ENCODE measurements at places on chromosomes 12 and 14.

DNA sequence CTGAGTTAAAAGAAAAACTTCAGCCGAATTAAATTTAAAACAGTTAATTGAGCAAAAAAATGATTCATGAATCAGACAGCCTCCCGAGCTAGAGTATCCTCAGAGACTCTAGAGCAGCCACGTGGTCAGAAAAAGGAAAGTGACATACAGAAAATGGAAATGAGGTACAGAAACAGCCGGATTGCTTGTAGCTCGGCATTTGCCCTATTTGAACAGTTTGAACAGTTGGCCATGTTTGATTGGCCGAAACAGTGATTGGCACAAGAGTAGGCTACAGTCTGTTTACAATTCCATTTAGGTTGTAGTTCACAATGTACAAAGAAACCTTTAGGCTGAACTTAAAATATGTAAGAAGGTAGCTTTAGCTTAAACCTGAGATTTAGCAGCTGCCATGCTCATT lies 12.9 kb upstream of the OXA1L start:
- no peak for DNase-seq

GRCh38 chr12:82357845-82358199 lies 365 bp downstream of the CCDC59 start:
- no peak for DNase-seq

DNA sequence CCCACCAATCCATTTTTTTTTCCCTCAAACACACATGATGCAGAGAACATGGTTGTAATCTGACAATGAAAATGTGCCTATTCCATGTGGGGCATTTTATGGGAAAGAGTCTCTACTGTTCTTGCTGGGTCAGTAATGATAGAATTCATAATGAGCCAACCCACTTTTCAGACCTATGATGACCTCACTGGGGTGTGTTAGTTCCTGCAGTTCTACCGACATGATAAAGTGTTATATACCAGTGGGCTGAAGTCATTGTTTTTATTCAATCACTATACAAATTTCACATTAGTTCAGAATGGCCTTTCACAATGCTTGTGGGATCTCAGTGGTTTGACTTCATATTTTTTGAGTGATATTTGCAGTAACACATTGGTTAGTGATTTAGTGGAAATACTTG lies 47.5 kb downstream of the PPFIBP1 start:
- no peak for DNase-seq

- no peak for DNase-seq
Measured at GRCh38 chr14:34208532-34208931, 253.5 kb downstream of the SPTSSA start.

- no peak for DNase-seq
Measured at GRCh38 chr14:69284170-69284569, 24.2 kb downstream of the GALNT16 start.

- no peak for DNase-seq
Measured at GRCh38 chr12:39621670-39622069, 2.1 kb upstream of the ABCD2 start.

GRCh38 chr12:119835068-119835467 lies 42.1 kb downstream of the CIT start:
- no peak for DNase-seq

GRCh38 chr14:94689985-94690400 lies 77.8 kb downstream of the SERPINA3 start:
- DNase-seq, result no peak

DNA sequence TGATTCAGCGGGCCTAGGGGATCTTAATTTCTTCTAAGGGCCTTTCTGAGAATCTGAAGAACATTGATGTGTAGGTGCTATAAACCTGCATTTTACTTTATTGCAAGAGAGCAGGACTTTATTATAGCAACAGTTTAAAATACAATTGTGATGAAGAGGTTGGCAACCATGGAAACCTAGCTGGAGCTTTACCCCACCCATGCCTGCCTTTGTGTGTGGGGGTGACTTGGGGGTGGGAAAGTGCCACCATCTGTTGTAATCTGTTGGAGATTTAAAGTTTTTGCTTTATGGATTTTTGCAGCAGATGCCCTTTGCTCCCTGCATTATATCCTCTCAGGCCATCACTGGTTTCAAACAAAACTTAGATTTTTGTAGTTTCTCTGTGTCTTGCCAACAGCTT lies 64.6 kb downstream of the ATG14 start:
- no peak for DNase-seq

DNA sequence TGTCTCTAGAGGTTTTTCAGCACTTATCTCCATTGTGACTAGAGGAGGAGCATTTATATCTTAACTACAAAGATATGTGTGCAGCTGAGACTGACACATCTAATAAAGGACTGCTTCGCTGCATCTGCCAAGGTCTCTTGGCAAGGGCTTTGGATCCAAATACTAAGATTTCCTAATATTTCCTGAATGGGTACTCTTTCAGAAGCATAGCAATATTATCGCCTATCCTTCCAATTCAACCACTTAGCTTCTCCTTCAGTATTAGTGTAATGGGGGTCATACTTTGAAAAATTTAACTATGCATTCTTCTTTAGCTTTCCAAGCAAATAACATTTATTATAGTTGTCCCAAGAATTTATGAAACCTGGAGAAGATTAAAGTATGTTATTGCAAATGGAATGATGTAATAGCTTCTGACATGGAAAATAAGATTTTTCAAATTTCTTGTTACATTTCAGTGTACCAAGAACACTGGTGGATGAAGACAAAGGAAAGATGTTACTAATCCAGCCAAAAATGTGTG lies 243.0 kb upstream of the PDE3A start:
- no peak for DNase-seq

GRCh38 chr12:129549656-129550055 lies 354.2 kb downstream of the TMEM132D start:
- DNase-seq, result no peak

DNA sequence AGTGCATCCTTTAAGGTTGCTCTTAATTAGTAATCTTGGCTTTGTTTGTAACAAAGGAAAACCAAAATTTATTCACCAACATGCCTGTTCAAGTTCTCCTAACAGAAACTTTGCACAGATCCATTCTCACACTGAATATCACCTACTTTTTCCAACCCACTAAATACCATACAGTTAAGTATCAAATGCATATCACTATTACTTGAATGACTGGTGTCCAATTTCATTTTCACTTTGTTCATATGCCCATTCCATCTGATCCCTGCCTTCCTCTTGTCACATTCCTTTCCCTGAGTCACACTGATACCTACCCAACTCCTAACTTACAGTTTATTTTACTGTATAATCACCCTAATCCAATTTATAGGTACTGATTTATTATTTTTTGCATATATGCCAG lies 286.4 kb downstream of the NELL2 start:
- no peak for DNase-seq

DNA sequence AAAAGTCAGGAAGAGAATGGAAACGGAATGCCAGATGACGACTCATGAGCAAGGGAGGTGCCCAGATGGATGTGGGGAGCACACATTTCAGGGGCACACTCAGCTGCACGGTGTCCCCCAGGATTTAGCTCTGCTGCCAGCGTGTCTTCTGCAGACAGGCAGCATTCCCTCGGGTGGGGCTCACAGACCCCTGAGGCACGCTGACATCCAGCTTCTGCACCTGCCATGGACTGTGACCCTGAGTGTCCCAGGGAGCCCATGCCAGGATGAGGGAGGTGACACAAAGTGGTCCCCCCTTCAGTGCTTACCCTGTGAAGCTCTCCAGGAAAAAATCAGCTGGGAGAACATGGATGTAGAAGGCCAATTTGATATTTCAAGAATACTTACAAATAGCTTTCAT lies 84.2 kb downstream of the PIWIL1 start:
- DNase-seq, result no peak

DNA sequence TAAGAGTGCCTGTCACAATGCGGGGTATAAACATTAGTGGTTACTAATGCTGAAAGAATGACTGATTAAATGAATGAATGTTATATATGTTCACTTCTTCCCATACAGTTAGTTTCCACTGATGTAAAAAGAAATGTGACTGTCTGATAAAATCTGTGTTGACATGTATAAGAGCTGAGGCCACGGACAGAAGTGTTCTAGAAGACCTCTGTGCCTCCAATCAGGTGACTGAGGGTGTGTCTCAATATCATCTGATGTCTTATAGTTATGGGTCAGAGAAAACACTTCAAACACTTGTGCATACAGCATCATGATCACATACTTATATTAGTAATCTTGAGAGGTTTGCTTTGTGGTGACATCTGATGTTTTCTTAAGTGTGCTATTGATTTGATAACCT lies 183.4 kb downstream of the TTC7B start:
- no peak for DNase-seq

DNA sequence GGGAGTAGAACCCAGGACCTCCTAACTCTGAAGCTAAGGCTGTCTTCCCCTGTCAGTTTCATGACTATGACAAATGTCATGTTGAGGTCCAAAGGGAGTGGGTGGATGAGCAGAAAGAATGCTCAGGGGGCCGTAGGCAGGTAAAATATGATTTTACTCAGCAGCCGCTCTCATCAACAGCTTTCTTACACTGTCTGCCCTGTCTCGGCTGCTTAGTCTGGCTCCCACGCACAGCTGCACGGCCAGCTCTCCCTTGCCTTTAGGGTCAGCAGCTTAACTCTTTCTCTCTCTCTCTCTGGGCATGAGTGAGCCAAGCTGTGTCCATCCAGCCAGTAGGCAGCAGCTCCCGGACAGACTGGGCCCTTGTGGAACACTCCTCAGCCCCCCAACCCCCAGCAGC lies 95.2 kb downstream of the GCH1 start:
- DNase-seq, result no peak

DNA sequence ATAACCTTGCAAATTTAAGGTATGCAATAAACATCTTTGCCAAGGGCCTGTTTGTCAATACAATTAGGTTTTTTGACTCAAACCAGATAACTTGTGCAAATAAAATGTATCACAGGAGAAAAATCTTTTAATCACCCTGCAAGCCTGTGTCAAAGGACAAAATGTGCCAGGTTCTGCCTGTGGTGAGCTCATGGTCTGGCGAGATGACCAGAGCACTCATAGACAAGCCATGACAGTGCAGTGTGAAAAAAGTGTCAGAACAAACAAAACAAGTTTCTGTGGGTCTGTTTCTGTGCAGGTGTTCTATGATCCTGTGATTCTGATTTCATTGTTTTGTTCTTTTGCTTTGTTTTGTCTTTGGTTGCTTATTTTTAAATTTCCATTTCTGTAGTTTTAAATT lies 847.2 kb downstream of the VRK1 start:
- no peak for DNase-seq

GRCh38 chr14:24712374-24712773 lies 78.4 kb upstream of the GZMB start:
- DNase-seq, result no peak

GRCh38 chr12:57111031-57111734 lies at the start of gene STAT6:
TSS of gene STAT6 (minus strand) at chr12:57111362. CDS start at chr12:57108278, 3,084 bp downstream.
- peak; percentile 90 for DNase-seq

DNA sequence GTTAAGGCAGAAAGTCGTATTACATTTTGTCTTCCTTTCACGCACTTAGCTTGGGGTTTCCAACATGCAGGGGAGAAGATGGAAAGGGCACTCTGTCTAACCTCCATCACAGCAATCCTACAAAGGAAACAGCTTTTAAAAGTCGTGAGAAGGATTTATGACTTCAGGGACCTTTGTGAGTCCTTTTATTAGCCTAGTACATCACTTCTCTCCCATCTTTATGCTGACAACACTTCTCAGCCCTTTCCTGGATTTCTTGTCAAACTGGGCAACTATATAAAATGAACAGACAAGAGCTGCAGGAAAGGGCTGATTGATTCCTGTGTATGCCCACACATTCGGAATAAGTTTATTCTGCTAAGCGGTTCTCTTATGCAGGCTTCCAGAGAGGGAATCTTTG lies 159.0 kb downstream of the DERA start:
- no peak for DNase-seq

DNA sequence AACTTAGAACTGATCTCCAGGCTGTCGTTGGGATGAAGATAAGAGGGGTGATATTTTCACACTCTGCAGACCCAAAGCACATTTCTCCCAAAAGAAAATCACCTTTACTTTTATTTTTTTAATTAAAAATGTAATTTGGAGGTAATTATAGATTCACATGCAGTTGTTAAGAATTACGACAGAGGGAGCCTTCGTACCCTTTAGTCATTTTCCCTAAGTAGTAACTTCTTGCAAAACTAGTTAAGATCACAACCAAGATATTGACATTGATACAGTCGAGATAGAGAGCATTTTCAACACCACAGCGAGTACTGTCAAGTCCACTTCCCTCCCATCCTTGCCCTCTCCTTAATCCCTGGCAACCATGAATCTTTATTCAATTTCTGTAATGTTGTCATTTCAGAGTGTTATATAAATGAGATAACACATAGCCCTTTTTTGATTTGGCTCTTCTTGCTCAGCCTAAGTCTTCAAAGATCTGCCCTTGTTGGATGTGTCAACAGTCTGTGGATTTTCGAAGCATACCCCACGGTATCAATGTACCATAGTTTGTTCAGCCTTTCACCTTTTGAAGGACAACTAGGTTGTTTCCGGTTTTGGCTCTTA lies 39.6 kb downstream of the DNAH10 start:
- no peak for DNase-seq

DNA sequence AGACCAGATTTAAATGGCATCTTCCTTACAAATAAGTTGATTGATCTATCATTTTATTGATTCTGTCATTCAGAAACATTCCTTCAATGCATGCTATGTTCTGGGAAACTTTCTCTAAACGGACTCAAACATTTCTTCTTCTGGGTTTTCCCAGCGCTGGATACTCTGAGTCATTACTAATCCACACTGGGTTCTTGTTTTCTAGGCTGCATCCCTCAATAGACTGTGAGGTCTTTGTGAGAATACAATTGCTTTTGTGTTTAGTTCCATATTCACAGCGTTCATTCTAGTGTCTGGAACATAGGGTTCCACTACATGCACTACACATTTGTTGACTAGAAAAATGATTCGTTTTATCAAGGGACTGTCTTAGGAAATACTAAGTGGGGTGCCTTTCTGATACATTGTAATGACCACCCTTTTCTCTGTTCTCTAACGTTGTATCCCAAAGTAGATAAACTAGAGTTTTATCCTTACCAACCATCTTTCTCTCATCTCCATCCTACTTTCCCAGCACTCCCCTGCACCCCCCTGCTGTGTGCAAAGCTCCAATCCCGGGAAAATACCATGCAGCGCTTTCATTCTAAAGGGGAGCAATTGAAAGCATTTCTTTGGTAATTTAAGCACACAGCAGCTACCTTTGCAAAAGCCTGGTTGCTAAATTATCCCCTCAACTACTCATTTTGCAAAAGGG lies 878.7 kb downstream of the DIO2 start:
- no peak for DNase-seq

DNA sequence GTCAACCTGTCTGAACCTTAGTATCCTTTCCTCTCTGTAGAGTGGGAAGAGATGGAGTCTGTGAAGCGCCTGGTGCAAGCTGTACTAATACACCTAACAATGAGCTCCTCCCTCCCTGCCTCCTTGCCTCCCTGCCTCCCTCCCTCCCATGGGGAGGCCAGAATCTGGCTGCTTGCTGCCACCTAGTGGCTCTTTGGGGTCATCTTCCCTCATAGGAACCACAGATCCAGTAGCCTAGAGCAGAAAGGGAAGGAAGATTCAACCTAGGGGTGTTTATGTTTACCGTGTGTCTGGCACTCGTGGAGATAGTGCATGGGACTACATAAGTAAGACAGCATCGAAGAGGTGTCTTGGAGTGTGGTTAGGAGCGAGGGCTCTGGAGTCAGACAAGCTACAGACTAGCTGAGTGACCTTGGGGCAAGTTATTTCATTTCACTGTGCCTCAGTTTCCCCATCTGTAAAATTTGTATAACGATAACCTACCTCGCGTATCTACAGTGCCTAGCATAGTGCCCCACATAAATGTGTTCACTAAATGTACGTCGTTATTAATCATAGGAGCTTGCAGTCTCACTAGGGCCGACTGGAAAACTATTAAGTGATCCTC lies 35.5 kb upstream of the TSPAN9 start:
- DNase-seq, result peak; percentile 39

GRCh38 chr12:89038831-89039512 lies 313.3 kb downstream of the DUSP6 start:
- no peak for DNase-seq

Measured in CD4-positive, alpha-beta T cell treated with Interleukin-6 at 100 ng/mL for 8 hours (primary cell).